ENCODE measurements at places on chromosomes 11 and 22.

DNA sequence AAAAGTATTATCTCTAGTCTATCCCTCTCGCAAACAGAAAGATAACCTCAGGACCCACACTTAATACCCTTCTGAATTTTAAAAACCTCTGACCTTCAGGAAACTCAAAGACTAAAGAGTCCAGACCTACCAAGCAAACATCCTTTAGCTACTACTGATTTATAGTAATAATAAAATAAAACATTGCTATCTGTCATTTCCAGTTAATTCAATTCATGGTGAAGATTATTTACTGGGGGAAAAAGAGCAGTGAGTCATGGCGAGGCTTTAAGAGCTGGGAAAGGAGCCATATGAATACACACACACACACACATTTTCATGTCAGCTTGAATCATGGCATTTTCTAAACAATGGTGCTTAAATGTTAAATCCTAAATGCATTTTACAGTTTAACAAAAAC, 87.1 kb downstream of the FAM76B start:
- no peak for DNase-seq

DNA sequence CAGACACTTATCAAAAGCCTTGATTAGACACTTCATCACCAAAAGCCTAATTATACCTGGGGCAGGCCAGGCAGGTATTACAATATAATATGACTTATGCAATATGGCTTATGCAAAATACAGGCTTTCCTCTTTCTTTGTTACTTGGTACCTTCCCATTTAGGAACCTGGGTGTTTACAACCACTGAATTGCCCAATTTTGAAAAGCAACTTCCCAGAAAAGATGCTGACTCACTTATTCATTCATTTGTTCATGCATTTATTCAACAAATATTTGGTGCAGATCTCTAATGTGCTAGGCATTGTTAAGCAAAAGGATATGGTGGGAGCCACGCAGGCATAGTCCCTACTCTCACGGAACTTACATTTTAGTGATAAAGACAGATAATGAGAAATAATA, 13.6 kb upstream of the JAML start:
- DNase-seq: no peak

DNA sequence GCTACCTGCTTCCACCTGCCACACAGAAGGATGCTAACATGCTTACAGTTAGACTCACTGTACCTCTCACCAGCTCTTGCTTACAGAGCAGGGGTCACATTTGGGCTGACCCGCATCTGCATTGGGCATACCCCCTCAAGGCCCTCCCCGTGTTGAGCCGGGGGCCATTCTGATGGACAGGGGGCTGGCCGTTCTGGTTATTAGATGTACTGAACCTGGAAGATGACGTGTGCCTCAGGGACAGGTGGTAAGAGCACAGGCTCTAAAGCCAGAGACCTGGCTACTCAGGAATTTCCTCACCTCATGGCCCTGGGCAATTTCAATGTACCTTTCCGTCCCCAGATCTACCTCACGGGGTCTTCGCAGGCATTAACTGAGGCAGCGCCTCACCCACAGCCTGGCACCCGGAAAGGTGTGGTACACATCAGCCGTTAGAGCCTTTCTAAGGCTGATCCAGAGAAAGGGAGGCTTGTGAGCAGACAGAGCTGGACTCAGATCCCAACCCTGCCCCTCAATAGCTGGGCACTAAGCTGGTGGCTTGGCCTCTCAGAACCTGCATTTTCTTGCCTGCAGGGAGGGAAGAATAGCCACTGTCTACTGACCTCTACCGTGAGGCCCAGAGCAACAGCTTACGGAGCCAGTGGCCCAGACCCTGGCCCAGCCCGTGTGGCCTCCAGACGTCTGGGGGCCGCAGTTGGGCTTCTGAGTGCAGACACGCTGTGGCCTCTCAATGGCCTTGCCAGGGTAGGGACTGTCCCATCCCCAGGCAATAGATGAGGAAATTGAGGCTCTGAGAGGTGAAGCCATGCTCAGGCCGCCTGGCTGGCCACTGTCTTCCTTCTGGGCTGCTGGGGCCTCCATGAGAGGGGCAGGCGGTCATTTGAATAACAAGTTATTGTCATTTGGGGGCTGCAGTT, 100.6 kb downstream of the MORC2 start:
- peak; percentile 8 for DNase-seq

- no peak for DNase-seq
These were observed 3.2 kb downstream of the MMP11 start for GRCh38 chr22:23775779-23776375.

GRCh38 chr22:42432020-42432596, at the start of gene NFAM1:
TSS of gene NFAM1 (minus strand) at chr22:42432403. CDS start at chr22:42432357, 46 bp downstream.
- no peak for DNase-seq

GRCh38 chr11:31687256-31687655, 123.9 kb downstream of the PAX6 start:
- DNase-seq: no peak

- DNase-seq: no peak
These were observed 18.2 kb upstream of the OR10W1 start for GRCh38 chr11:58286249-58286648.

DNA sequence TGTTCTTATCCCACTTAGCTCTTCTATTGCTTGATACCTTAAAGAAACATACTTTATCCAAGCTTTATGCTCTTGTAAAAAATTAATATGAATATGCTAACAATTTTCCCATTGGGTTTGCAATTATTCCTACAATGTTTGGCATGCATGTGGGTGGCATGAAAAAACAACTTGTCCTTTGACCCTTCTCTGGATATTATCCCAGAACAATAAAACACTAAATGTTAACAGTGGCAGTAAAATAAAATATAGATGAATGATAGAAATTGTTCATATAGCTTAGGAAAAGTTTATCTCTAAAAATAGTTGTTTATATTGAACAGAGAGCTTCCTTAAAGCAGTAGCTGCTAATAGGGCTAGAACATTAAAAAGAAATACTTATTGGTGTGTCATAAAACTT, 860.5 kb upstream of the LRRC4C start:
- DNase-seq: no peak

GRCh38 chr11:59647245-59647980, 21.4 kb downstream of the PATL1 start:
- no peak for DNase-seq

- no peak for DNase-seq
These were observed 85.4 kb downstream of the ATXN10 start for GRCh38 chr22:45757068-45757467.

DNA sequence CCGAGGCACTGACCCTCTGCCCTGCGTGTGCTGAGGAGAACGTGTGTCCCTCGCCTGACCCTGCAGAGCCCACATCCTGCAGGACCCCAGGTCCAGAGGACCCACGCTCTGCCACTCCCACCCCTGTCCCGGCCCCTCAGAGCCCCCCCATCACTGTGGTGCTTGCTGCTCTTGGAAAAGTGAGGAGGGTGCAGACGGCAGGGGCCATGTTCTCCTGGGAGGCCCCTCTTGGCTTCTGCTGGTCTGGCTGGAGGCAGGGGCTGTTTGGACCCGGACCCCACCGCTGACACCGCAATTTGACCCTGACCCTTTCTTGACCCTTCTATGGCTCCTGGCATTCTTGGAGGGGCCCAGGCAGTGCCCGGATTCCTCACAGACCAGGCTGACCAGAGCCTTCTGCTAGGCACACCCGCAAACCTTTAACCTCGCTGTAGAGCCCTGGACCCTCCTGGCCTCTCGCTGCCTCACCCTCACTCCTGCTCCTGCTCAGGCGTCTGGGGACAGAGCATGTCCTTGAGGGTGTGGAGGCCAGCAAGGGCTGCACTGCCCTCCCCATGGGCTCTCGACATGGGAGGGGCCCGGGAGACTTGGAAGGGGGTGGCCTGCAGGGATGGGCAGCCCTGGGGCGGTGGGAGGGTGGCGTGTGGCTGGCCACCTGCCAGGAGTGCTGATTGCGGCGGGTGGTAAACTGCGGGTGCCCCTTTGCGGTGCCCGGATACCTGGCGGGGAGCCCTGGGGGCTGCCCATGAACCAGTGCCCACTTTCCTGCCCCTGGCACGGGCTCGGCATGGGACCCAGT, 37.0 kb upstream of the MUC5AC start:
- no peak for DNase-seq

DNA sequence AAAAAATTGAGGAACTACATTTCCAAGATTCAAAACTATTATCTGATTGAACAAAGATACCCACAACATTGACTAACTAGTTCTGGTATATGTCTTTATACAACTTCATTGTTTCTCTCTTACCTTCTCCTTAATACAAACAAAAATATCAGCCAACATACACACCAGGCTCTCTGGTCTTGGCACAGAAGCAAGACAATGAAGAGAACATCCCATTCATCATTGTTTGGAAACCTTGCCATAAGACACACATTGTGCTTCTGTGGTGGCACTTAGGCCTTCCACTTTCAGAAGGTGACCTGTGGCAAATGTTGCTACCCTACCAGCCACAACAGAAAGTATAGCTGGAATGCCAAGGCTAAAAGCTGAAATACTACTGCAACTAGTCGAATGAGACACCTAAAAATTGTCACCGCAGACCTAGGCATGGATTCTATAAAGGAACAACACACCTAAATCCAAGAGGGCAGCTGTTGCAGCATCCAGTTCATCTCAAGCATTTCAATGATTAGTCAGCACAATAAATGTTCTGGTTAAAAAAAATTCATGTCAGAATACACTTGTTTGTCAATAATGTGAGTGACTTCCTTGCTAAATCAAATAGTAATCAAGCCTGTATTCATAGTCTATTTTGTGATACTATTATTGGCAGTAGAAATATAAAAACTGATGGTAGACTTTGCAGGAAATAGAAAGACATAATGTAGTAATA, 26.3 kb downstream of the MAP6 start:
- DNase-seq: no peak

DNA sequence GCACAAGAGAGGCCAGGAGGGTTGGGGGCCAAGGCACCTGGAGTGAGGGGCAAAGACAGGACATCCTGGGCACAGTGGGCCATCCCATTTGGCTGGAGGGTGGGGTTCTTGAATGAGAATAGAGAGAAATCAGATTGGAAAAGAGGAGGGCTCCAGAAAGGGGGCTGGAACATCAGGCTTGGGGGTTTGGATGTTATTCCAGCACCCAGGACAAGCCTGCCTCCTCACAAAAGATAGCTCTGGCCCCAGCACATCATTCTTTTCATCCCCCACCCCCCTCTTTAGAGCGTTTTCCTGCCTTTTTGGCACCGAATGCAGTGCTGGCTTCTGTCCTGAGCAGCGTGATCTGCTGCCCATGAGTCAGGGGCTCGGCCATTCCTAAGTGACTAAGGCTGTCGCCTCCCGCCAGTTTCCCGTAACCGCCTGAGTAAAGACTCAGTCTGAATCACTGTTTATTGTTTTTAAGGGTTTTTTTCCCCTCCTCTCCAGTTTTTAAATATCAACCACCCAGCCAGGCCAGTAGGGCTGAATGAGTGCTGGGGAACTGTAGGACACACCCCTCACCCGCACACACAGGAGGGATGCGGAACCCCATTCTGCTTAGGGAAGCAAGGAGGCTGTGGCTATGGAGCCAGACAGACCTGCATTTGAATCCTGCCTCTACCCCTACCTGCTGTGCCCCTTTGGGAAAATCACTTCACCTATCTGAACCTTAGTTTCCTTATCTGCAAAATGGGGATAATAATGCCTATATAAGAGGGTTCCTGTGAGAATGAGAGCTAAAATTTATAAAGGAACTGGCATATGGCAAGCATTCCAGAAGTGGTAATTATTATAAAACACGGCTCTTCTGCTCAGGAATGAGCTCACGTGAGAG, 32.4 kb upstream of the NAV2 start:
- DNase-seq: peak; percentile 91

- no peak for DNase-seq
These were observed 1144.5 kb upstream of the CCDC90B start for GRCh38 chr11:84430661-84431060.

GRCh38 chr11:32088117-32088941, 2.5 kb upstream of the RCN1 start:
- DNase-seq: peak; percentile 39

DNA sequence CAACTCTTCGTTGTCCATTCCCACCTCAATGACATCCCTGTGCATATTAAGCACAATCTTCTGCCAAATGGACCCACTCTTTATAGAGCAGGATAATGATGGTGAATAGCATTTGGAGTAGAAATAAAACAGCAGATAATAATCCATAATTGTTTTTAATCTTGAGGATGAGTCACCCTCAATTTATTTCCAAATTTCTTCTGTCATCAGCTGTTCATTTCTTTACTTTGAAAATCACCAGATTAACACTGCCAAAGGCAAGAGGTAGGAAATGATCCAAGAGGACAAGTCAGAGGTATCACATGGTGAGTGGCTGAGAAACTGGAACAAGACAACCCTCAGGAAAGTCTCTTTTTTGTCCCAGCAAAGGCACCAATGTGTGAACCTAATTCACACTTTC, 7.3 kb upstream of the AMBRA1 start:
- DNase-seq: no peak

DNA sequence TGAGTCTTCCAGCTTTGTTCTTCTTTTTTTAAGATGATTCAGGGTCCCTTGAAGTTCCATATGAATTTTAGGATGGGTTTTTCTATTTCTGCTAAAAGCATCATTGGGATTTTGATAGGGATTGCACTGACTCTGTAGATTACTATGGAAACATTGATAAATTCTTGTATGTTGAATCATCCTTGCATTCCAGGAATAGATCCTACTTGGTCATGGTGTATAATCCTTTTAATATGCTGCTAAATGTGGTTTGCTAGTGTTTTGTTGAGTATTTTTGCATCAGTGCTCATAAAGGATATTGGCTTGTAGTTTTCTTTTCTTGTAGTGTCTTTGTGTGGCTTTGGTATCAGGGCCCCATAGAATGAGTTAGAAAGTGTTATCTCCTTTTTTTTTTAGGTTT, 34.9 kb upstream of the PHOX2A start:
- no peak for DNase-seq

GRCh38 chr11:14904745-14905103, 12.7 kb upstream of the CYP2R1 start:
- DNase-seq: peak; percentile 63

GRCh38 chr11:15972838-15973237, 383.5 kb downstream of the SOX6 start:
- no peak for DNase-seq

DNA sequence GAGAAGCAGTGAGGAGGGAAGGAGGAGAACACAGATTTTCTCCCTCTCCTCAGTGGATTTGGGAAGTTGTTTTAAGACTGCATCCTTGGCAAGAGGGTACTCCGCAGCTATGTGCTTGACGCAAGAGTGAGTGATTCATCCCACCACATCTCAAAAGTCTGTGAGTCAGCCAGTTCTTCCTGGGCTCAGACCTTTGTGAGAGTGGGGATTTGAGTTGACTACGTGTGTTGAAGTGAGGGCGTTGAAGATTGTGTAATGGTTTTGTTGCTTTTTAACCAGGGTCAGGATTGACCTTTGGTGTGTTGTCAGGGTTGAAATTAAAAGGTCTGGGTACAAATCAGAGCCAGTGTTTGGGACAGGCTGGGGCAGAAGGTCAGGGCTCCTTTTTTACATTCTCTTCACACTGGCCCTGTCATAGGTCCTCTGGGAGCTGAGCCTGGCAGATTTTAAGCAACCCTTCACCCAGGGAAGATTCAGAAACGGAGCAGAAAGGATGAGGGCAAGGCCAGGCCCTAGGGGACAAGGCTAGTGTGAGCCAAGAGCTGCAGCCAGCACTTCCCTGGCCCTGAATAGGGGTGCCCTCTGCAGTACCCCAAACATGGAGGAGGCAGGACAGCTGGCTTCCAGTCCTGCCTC, 4.2 kb upstream of the C11orf86 start:
- peak; percentile 65 for DNase-seq
